ENCODE measurements at places on chromosomes 6 and 20.

DNA sequence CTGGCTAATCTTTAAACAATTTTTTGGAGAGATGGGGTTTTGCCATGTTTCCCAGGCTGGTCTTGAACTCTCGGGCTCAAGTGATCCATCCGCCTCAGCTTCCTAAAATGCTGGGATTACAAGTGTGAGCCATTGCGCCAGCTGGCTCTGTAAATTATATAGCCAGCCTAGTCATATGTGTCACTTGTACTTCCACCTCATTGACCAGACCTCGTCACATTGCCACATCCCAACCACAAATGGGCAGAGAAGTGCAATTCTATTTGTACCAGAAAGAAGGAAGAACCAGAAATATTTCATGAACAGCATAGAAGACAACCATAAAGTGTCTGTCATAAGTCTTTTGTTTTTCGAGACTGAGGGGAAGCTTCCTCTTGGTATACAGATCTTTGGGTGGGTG is 304.9 kb upstream of the RNF24 start:
- DNase-seq, result no peak

- DNase-seq, result peak; percentile 4
Measured at GRCh38 chr6:3194535-3195419, 32.7 kb downstream of the TUBB2B start.

DNA sequence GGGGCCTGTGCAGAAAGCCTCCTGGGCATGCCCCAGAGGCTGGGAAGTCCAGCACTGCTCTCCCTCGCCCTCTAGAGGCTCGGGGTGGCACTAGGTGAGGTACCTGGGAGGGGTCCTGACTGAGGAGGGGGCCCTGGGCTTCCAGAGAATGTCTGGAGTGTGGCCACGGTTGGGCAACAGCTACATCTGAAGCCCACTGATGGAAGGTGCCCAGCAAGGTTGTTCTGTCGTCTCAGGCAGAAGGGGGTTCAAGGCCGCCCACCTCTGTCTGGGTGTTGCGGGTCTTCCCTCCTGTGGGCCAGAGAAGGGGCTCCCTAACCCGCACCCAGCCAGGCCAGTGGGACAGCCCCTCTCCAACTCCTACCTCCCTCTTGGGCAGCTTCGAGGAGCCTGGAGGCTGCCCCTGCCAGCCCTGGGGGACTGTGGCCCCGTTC is 11.4 kb upstream of the VEGFA start:
- no peak for DNase-seq

- no peak for DNase-seq
Measured at GRCh38 chr6:139373928-139374356, 506 bp downstream of the CITED2 start.

DNA sequence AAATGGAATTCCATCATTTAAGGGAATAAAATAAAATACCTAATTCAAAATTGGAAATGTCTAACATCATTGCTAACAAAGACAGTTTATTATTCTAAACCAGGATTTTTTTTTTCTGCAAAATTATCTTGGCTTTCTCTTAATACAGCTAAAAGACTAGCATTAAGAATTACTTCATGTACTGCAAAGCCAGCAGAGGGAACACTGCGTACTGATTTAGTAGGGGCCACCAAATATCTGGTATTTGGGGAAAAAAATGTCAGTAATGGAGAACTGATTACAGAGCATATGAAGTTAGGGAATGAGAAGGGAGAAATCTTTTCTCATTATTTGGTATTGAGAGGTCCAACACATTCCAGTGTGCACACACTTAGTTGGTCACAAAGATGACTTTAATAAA is 3.2 kb upstream of the SOX4 start:
- DNase-seq, result no peak

DNA sequence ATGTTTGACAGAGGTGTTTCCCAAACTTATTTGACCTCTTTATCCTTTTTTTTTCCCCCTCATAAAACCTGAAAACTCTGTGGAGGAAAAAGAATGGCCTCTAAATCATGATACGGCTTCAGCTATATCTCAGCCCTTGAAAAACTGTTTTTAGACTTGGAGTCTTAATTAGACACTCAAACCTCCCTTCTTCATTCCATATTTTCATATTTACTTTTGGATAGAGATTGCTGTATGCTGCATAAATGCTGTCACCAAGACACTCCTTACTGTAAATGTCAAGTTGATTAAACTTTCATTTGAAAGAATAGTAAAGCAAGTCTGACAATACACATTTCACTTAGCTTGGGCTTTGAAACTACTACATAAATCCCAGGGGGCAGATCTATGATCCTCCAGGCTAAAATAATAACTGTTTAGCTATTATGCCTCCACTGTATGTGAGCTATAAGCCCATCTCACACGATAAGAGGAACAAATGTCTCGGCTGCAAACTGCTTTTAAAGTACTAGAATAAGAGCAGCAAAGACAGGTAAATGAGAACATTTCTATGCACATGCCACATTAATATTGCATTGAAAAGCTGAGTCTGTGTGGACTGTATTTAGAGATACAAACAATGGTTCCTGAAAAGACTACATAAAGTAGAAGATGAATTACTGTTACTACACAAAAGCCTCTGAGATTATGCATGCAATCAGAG is 141.3 kb upstream of the HMGN3 start:
- DNase-seq, result no peak

- DNase-seq, result no peak
Measured at GRCh38 chr6:3016473-3017280, 17.0 kb downstream of the NQO2 start.

GRCh38 chr6:90204327-90205056 is 92.2 kb downstream of the BACH2 start:
- no peak for DNase-seq

DNA sequence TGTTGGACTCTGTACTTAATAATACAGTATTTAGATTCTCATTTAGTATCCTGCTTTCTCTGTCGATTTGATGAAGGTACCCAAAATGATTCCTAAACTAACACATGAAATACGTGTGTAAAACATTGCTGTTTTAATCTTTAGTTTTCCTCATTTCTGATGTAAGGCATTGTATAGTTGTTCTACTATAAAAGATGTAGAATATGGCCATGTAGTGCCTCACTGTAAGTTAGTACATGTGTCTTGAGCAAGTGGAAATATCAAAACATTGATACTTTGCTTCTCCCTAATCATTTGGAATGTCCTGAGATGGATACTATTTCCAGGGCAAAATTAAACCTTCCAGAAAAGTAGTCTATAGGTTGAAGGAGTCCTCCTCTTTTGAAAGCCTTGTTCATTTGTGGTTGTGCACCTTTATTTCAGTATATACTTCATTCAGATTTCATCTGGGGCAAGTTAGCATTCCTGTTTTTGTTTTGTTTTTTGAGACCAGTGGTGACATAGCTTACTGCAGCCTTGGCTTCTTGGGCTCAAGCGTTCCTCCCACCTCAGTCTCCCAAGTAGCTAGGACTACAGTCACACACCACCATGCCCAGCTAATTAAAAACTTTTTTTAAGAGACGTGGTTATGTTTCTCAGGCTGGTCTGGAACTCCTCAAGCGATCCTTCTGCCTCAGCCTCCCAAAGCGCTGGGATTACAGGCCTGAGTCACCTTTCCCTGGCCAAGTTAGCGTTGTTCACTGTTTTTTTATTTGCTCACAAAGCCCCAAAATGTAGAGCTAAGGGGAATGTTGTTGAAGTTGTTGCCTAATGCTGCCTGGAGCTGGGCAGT is 11.6 kb downstream of the SRSF3 start:
- no peak for DNase-seq

- DNase-seq, result peak; percentile 41
Measured at GRCh38 chr6:127514773-127515227, 4.3 kb downstream of the MTCL3 start.

DNA sequence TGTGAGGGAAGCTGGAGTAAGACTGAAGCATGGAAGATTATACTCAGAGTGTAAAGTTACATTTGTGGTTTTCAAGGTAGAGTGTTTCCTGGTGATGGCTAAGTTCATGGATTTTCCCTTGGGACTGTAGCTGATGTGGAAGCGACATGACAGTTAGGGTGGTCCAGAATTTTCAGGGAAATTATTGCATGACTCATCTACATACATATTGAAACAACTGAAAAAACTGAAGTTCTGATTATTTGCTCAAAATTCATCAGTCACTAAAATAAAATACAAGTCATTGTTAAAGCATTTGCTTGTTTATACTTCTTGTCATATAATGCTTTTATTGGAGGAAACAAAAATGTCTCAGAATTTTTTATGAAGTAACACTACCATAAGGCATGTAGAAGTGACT is 700.0 kb downstream of the RFPL4B start:
- peak; percentile 27 for DNase-seq

GRCh38 chr6:125392682-125393081 is 90.9 kb upstream of the HDDC2 start:
- DNase-seq, result no peak

GRCh38 chr6:3128356-3129108 is 10.0 kb downstream of the BPHL start:
- DNase-seq, result no peak

DNA sequence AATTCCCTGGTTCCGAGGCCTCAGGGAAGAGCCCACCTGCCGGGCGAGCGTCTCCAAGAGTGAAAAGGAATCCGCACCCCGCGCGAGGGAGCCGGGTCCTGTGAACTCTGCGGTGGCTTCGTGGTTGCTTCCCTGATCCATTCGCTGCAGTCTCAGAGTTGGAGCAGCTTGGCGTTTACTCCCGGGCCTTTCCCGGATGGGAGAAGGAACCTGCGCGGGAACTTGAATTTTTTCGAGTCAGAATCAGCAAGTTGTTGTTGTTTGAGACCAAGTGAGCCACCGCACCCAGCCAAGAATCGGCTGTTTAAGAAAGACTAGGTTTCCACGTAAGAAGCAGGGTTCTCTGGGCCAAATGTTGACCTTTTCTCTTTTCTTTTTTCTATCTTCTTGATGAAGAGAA is 12.9 kb downstream of the PRSS16 start:
- DNase-seq, result no peak

DNA sequence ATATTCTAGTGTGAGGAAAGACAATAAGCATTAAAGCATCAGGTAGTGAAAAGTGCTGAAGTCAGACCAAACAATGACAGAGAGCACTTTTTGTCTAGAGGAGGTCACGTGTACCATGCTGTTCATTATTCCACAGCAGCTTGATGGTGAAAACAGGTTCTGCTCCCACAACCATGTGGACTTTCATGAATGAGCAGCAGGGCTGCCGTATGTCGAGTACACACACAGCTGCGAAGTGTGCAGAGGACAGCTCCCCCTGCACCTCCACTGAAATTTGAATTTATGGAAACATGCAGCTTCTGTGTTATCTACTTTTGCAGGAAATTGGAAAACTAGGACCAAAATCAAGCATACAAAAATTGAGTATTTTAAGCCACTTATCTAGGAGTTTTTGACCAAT is 85.3 kb downstream of the MAP7 start:
- DNase-seq, result no peak

DNA sequence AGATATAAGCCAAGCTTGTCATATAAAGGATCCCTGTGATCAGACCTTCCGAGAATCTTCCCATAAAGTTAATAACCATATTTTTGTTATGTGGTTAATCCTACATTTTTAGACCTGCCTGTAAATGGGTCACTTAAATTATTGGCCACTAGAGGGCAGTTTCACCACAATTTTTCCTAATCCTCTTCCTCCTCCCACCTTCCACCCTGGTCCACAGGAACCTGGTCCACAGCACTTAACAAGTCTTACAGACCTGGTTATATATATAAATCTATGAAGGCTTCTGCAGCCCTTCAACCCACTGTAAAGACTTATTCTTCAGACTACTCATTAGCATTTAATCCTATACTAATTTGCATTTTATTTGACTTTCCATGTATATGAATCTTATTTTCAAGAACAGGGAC is 28.3 kb downstream of the MRS2 start:
- peak; percentile 49 for DNase-seq

DNA sequence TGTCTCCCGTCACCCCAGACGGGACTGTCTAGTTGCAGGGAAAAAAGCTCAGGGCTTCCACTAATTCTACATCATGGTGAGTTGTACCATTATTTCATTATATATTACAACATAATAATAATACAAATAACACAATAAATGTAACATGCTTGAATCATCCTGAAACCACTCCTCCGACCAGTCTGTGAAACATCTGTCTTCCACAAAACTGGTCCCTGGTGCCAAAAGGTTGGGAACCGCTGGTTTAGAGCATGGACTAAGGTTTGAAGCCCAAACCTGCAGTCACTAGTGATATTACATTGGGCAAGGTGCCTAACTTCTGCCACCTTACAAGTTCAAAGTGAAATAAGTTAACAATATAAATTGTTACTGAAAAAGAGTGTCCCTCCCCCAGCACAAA is 175.7 kb downstream of the PDE10A start:
- no peak for DNase-seq

- DNase-seq, result no peak
Measured at GRCh38 chr6:168615837-168616236, 174.9 kb downstream of the SMOC2 start.

DNA sequence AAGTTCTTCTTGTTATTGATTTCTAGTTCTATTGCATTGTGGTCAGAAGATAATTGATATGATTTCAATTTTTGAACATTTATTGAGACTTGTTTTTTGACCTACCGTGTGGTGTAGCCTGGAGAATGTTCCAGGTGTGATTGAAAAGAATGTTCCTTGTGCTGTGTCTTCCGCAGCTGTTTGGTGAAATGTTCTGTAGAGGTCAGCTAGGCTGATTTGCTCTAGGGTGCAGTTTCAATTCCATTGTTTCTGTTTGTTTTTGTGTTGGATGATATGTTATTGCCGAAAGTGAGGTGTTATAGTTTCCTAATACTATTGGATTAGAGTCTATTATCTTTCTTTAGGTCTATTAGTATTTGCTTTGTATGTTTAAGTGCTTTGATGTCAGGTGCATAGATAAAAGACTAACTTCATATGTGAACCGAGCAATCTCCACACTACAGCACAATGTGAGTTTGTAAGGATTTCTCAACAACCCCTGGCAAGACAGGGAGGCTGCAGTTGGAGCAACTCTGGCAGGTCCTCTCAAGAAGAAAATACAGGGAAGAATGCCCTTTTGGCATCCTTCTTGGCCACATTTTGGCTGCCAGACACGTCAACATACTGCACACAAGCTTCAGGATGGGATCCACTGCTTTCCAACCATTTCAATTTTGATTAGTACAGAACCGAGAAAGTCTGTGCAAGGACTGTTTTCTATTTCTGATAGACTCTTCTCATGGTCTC is 320.7 kb downstream of the RNF144B start:
- DNase-seq, result no peak

DNA sequence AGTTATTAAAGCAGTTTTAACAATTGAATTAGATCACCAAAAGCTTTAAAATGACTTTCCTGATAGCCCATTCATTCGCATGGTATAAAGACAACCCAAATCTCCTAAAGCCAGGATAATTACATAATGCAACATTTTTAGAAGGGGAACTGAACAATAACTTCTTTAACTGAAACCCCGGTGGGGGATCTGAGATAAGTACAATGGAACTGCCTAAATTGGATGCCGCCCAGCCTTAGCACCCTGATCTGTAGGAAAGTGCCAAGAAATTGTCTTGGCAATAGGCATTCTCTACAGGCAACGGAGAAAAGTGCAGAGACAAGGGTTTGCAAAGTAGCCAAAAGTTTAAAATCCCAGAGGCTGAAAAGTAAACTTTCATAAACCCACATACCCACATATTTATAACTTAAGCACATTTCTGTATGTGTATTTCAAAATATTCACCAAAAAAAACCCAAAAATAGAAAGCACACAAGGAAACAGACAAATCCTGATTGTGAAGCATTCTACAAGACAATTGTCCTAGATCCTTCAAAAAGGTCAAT is 98.8 kb upstream of the BEND6 start:
- no peak for DNase-seq

- DNase-seq, result no peak
Measured at GRCh38 chr6:21840428-21840827, 246.9 kb downstream of the SOX4 start.

All from NCI-H2171 treated with DMSO at 0.1 percent for 48 hours (cell line).